ENCODE measurements at places on chromosomes 16 and 17.

DNA sequence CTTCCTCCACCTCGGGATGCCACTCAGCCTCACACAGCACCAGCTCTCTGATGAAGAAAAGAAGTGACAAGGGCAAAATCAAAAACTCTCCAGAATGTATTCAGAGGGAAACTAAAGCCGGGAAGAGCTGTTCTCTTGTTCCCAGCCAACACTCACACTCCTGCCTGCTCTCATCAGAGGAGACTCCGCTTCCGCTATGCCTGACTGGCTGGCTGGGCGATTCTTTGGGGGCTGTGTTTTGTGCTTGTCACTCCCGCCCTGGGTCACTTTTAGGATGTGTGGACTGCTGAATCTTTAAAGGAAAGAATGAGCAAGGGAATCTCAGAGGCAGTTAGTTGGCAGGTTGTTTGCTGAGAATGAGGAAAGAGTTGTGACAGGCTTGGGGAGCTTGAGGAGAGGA lies 54.6 kb upstream of the TBX2 start:
- DNase-seq, result no peak

GRCh38 chr16:72974142-72974769 lies 73.7 kb downstream of the ZFHX3 start:
- no peak for DNase-seq

- DNase-seq, result no peak
Observed at GRCh38 chr17:50798424-50799288, 31.3 kb upstream of the ANKRD40CL start.

DNA sequence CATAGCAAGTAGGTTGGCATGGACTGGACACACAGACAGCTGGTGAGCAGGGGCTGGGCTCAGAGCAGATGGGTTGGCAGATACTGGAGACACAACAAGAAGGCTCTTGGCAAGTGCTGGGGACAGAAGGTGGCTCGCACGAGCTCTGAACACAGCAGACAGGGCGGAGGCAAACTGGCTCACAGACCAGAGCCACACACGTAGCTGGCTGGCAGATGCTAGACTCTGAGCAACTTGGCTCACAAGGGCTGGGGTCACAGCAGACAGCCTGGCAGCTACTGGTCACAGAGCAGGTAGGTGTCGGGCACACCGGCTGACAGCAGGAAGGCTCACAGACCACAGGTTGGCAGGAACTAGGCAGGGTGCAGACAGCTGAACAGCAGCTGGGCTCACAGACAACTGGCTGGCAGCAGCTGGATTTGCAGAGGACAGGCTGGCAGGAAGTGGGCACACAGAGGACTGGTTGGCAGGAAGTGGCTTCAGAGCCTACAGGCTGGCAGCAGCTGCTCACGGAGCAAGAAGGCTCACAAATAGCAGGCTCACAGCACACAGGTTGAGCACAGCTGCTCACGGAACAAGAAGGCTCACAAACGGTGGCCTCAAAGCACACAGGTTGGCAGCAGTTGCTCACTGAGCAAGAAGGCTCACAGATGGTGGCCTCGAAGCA lies 725 bp downstream of the KRTAP16-1 start:
- peak; percentile 81 for DNase-seq

DNA sequence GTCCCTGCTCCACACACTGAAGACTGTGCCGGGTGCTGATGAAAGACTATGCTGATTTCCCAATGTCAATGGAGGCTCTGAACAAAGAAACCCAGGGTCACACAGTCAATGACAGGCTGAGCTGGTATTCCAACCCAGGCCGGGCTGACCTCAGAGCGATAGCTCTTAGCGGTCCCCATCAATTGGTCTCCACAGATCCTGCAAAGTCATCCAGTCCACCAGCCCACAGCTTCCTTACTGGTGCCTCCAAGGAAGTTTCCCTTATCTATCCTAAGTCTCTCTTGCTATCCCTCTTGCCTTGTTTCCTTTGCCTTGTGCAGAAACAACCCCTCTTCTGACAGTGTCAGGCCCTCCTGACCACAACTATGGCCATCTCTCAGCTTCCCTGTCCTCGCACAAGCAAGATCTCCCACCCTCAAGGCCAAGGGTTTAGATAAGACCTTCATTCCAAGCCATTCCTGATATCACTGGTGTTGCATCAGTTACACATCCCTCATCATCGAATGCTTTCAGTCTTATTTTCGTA lies 52.7 kb upstream of the KSR1 start:
- DNase-seq, result no peak

- DNase-seq, result peak; percentile 89
Observed at GRCh38 chr16:85659805-85660511, 28.8 kb downstream of the GINS2 start.

GRCh38 chr16:54389836-54390494 lies 103.4 kb upstream of the IRX3 start:
- DNase-seq, result no peak

GRCh38 chr17:60080545-60080944 lies 1.8 kb upstream of the HEATR6 start:
- DNase-seq, result no peak

DNA sequence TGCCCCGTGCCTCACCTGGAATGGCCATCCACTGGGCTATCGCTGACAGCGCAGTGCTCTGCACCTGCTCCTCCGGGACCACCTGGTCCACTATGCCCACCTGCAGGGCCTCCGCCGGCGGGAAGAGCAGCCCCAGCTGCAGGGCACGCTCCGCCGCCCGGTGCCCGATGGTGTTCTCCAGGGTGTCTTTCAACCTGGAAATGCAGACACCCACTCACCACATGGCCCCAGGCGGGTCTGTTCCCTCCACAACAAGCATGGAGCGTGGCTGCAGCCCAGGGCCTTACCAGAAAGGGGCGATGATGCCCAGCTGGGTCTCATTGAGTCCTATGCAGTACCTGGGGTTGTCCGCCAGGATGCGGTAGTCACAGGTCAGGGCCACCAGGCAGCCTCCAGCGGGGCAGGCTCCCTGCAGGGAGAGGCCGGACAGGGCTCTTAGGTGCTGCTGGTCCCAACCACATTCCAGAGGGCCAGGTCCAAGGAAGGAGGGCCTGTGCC lies 6.8 kb downstream of the DNASE1L2 start:
- DNase-seq, result no peak

GRCh38 chr17:4734857-4735475 lies 3.7 kb downstream of the MED11 start:
- no peak for DNase-seq

- DNase-seq, result no peak
Observed at GRCh38 chr17:61199431-61200338, 200.0 kb upstream of the TBX2 start.

GRCh38 chr17:8079291-8080207 lies 8.0 kb downstream of the ALOX12B start:
- DNase-seq, result peak; percentile 87

GRCh38 chr17:10087355-10087754 lies 111.1 kb downstream of the GAS7 start:
- no peak for DNase-seq

GRCh38 chr16:82612263-82612662 lies 14.5 kb upstream of the CDH13 start:
- no peak for DNase-seq

GRCh38 chr17:47665655-47666054 lies 15.9 kb downstream of the KPNB1 start:
- DNase-seq, result no peak

GRCh38 chr17:40333781-40334448 lies 24.9 kb downstream of the RARA start:
- DNase-seq, result no peak

DNA sequence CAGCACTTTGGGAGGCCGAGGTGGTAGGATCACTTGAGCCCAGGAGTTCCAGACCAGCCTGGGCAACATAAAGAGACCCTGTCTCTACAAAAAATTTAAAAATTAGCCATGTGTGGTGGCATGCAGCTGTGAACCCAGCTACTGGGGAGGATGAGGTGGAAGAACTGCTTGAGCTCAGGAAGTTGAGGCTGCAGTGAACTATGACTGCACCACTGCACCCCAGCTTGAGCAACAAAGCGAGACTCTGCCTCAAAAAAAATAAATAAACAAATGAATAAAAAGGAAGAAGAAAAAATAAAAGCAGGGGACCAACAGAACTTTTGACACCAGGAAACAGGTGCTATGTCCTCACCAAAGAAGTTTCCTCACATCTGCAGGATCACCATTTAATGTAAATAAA lies 14.2 kb downstream of the TERF2 start:
- peak; percentile 47 for DNase-seq
